ENCODE measurements at places on chromosomes 16 and 17. TPM values are rescaled to one million over a fixed set of nuclear protein-coding genes. Genes with fewer than 3 reads are reported as not detected.
A peak's percentile ranks its signal among the peaks of the same experiment; 100 is the strongest.

The PIRT gene
- not detected for total RNA-seq

The TBC1D3G gene
- not detected for total RNA-seq

The PRR35 gene
- total RNA-seq = not detected

The PDILT gene
- not detected for total RNA-seq

The IRX3 gene
- not detected for total RNA-seq

The NPIPA3 gene
- total RNA-seq = 2.5 TPM

DNA sequence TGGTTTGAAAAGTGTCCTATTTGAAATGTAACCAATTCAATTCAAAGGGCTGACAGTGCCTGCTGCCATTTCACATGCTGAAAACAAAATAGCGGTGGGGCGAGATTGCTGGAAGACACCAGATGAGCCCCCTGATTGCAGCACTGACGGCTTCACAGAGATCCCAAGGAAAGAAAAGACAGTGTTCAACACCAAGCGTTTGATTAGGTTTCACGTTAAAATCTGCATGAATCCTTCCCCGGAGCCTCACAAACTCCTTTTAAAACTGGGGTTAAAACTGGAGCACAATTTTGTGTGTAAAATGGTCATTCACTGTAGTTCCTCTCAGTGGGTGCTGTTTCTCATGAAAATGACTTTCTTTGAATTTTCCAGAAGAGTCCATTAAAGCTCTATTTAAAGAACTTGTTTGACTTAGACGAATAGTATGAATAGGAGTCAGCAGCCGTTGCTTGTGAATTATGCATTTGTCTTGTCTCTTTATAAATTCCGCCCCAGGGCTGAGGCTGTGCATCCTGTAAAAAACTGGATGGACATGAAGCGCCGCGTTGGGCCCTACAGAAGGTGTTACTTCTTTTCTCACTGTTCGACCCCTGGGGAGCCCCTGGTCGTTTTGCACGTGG is 8.8 kb downstream of the MLYCD start:
- H3K27ac ChIP-seq = no peak overlapping the region
- peaks cover 12% of the 10 kb centered on the region for H3K36me3 ChIP-seq
- H3K4me1 ChIP-seq = peaks cover 4% of the 10 kb centered on the region
- H3K27me3 ChIP-seq = no peaks in the 10 kb centered on the region

DNA sequence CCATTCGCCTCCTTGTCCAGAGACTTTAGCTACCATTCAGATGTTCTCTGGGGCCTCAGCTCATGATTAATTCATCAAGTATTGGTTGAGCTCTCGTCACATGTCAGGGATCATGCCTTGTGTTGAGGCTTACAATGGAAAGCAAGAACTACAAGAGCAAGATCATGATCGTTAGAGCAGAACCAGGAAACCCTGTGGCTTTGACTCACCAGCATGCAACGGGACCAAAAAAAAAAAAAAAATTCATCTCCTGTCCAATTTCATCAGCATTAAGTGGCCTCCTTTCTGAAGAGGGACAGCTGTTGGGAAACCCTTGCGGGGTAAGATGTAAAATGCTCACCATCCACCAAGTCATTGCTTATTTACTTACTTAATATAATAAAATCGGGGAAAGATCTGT is 12.1 kb upstream of the USP10 start:
- no peak overlapping the region for H3K4me3 ChIP-seq
- peaks cover 4% of the 10 kb centered on the region for H3K4me1 ChIP-seq
- peak; percentile 14 for DNase-seq
- no peak overlapping the region for H3K27ac ChIP-seq
- H3K27me3 ChIP-seq = peaks cover 5% of the 10 kb centered on the region

- peak; percentile 14 for DNase-seq
- H3K36me3 ChIP-seq = no peaks in the 10 kb centered on the region
Observed at GRCh38 chr17:69760562-69760961, 314.5 kb upstream of the KCNJ16 start.

- no peaks in the 10 kb centered on the region for H3K36me3 ChIP-seq
- no peak overlapping the region for H3K27ac ChIP-seq
- no peaks in the 10 kb centered on the region for H3K27me3 ChIP-seq
- H3K4me1 ChIP-seq = no peaks in the 10 kb centered on the region
- no peak for DNase-seq
Observed at GRCh38 chr17:9924735-9925191, 19.7 kb upstream of the RCVRN start.

DNA sequence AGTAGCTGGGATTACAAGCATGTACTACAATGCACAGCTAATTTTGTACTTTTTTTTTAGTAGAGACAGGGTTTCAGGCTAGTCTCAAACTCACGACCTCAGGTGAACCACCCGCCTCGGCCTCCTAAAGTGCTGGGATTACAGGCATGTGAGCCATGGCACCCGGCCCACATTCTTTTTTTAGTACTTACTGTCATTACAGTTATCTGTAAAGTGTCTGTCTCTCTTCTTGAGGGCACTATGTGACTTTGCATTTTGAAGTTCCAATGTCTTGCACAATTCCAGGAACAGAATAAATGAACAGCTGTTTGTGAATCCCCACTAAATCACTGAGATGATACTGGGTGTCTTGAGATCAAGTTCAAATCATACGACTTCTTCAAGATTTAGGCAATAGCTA is 1540.3 kb downstream of the CDH11 start:
- H3K4me1 ChIP-seq = no peaks in the 10 kb centered on the region
- H3K4me3 ChIP-seq = no peak overlapping the region
- no peak overlapping the region for H3K27ac ChIP-seq
- no peaks in the 10 kb centered on the region for H3K36me3 ChIP-seq

DNA sequence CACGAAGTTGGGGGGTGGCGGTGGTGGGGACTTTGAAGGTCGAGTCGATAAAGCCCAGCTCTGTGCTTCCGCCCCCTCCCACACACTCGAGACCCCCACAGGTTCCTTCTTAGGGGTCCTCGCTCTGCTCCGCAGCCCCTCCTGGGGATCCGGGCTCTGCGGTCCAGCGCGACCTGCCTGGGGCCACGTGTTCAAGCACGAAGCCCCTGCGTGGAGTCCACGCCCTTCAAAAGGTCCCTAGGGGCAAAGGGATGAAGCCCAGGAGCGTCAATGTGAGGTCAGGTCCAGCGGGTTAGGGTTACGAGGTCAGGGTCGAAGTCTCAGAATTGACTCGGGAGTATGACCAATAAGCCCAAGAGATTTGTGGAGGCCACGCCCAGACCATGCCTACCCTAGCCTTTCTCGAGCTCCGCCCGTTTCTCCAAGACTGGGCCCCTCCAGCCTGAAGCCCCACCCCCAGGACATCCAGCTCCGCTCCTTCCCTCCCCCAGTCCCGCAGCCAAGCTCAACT is 786 bp upstream of the CACNA1G start:
- peak overlapping the region; percentile 55 for H3K4me3 ChIP-seq
- DNase-seq = peak; percentile 59
- no peaks in the 10 kb centered on the region for H3K36me3 ChIP-seq
- H3K4me1 ChIP-seq = peaks cover 18% of the 10 kb centered on the region
- peaks cover 46% of the 10 kb centered on the region for H3K27me3 ChIP-seq

- DNase-seq = peak; percentile 41
- no peaks in the 10 kb centered on the region for H3K36me3 ChIP-seq
- H3K4me3 ChIP-seq = no peak overlapping the region
- peaks cover 43% of the 10 kb centered on the region for H3K4me1 ChIP-seq
Observed at GRCh38 chr16:24670623-24671454, 58.6 kb upstream of the TNRC6A start.

- no peak overlapping the region for H3K4me3 ChIP-seq
- no peak overlapping the region for H3K27ac ChIP-seq
- no peaks in the 10 kb centered on the region for H3K36me3 ChIP-seq
- no peak for DNase-seq
Observed at GRCh38 chr16:49828533-49829267, 27.2 kb downstream of the ZNF423 start.

GRCh38 chr16:77775911-77776909 is 12.2 kb upstream of the VAT1L start:
- no peak for DNase-seq
- H3K27ac ChIP-seq = no peak overlapping the region
- H3K4me3 ChIP-seq = no peak overlapping the region

GRCh38 chr16:64470916-64471315 is 650.9 kb downstream of the CDH11 start:
- no peak for DNase-seq
- no peaks in the 10 kb centered on the region for H3K36me3 ChIP-seq
- H3K27ac ChIP-seq = no peak overlapping the region
- H3K27me3 ChIP-seq = no peaks in the 10 kb centered on the region
- H3K4me3 ChIP-seq = no peak overlapping the region

DNA sequence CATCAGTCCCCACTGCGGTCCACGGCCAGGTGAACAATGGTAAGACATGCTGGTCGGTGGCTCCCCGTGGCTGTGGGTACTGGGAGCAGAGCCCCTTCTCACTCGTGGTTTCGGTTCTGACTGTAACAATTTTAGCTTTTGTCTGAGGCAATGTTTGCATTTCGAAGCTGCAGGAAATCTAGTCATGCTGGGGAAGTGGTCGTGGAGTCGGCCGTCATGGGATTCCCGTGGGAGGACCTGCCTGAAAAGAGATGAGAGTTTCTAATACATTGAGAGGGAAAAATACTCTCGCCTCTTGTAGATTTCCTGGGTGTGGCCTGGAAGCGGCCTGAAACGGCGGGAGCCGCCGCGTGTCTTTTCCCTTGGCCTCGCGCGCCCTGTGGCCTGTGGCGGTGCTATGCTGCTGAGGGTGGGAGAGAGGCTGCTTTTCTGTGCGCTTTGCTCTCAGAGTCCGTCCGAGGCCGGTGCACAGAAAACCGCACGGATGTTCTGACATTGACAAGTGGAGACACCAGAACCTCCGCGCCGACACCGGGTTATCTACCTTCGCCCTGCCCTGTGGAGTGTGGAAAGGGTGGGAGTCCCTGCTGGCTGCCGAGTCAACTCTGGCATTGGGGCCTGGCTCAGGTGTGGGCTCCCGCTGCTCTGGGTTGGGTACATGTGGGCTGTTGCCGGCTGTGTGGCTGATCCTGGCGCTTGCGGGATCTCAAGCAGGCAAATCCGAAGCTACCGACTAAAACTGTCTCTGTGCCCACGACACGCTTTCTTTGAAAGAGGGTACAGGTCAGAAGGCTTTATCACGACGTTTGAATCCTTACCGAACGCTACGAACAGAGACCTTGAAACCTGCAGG is 60.8 kb downstream of the WDR45B start:
- peaks cover 32% of the 10 kb centered on the region for H3K36me3 ChIP-seq
- no peak overlapping the region for H3K4me3 ChIP-seq
- peak; percentile 24 for DNase-seq
- no peaks in the 10 kb centered on the region for H3K27me3 ChIP-seq
- H3K27ac ChIP-seq = peak overlapping the region; percentile 72
- H3K4me1 ChIP-seq = peaks cover 32% of the 10 kb centered on the region

DNA sequence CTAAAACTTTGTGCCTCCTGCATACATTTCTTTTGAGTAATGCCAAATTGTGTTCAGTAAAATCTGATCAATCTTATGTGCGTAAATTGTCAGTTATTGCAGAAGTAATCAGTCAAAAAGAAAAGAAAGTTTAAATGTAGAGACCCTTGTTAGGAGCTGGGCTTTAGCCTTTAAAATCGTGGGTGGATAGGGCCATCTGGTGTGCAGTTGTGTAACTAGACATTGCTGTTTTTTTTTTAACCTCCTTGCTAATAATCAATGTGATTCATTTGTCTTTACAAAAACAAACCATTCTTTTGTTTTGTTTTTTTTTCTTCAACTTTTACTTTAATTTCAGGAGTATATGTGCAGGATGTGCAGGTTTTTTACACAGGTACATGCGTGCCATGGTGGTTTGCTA is 5.3 kb upstream of the WWOX start:
- no peak overlapping the region for H3K4me3 ChIP-seq
- no peak for DNase-seq
- H3K27ac ChIP-seq = no peak overlapping the region

DNA sequence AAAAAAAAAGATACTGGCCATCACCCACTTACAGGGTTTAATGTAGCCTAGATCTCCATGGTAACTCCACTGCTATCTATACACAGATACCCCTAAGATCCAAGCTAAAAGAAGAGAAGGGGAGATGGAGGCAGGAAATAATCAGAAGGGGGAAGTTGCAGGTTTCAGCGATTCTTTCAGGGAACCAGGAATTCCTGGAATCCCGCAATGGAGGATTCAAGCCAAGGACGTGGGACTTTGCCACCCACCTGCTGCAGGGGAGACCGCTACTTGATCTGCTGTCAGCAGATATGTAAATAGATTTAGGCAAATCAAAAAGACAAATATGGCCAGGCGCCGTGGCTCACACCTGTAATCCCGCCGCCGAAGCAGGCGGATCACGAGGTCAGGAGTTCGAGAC is 121.1 kb downstream of the AIPL1 start:
- H3K27me3 ChIP-seq = peaks cover 27% of the 10 kb centered on the region
- H3K4me3 ChIP-seq = no peak overlapping the region
- H3K27ac ChIP-seq = no peak overlapping the region
- H3K36me3 ChIP-seq = no peaks in the 10 kb centered on the region

GRCh38 chr17:29847527-29848400 is 82.3 kb downstream of the SSH2 start:
- H3K27me3 ChIP-seq = no peaks in the 10 kb centered on the region
- no peak overlapping the region for H3K4me3 ChIP-seq
- peaks cover 4% of the 10 kb centered on the region for H3K36me3 ChIP-seq

DNA sequence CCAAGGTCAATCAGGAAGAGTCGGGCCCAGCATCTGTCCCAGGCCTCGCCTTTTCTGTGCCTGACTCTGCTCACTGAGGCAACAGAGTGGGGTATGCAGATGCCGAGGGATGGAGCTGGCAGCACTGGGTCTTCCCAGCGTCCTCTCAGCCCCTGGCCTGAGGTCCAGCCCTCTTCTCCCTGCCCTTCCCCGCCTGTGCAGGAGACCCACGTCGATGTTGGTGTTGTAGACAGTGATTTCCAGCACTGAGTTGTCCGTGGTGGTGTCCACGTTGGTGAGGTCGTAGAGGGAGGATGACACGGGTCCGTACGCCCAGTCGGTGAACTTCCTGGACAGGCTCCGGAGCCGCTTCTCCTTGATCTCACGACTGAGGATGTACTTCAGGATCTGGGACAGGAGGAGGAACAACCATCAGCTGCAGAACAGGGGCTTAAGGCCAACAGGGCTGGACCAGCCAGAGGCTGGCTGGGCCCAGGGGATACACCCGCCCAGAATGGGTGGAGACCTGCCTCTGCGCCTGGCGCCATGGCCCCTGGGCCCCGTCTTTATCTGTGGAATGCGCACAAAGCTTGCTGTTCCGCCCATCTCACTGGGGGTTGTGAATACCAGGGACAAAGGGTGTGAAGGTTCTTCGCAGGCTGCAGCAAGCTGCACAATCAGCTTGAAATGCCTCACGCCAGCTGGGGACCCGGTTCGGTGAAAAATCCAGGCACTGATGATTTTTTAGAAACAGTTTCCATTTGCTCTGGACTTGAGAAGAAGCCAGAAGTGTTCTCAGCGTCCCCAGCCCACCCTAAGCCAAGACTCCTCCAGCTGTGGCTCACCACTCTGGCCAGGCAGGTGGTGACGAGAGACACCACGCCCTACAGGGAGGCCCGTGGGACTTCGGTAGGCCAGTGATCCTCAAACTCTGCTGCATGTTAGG is 27.5 kb downstream of the TRPV3 start:
- peaks cover 2% of the 10 kb centered on the region for H3K27me3 ChIP-seq
- H3K36me3 ChIP-seq = no peaks in the 10 kb centered on the region
- H3K4me1 ChIP-seq = peaks cover 5% of the 10 kb centered on the region
- DNase-seq = no peak
- H3K4me3 ChIP-seq = no peak overlapping the region

DNA sequence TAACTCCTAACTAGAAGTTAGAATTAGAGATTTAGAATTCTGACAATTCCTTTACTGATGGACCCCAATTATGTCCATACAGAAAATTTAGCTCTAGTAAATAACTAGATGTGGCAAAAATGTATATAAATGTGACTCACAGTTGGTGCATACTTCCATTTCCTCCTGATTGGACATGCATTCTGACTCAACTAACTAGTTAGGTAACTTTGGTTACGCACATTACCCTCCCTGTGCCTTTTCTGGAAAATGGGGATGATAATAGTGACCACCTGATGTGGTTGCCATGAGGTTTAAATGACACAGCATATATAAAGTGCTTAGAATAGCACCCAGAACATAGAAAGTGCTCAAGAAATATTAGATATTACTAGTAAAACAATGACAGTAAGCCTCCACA is 550.0 kb upstream of the SALL1 start:
- no peaks in the 10 kb centered on the region for H3K36me3 ChIP-seq
- no peaks in the 10 kb centered on the region for H3K27me3 ChIP-seq
- no peaks in the 10 kb centered on the region for H3K4me1 ChIP-seq
